D721Med (cell line): ENCODE measurements at places on chromosomes 5 and 9.

DNA sequence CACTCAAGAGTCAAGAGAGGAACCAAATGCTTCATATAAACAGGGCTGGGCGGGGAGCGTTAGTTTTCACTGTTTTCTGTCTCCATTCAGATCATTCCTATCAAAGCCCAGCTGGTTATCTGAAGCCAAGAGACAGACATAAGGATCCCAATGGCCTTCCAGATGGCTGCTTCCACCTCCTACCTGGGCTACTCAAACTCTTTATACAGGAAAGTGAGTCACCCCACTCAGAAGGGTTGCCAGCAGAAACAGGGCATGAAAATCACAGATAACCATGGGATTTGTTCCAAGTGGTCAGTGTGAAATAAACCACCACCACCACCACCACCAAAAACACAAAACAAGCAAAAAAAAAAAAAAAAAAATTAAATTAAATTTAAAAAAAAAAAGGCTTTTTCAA is 5.5 kb downstream of the PRSS3 start:
- no peak for DNase-seq

DNA sequence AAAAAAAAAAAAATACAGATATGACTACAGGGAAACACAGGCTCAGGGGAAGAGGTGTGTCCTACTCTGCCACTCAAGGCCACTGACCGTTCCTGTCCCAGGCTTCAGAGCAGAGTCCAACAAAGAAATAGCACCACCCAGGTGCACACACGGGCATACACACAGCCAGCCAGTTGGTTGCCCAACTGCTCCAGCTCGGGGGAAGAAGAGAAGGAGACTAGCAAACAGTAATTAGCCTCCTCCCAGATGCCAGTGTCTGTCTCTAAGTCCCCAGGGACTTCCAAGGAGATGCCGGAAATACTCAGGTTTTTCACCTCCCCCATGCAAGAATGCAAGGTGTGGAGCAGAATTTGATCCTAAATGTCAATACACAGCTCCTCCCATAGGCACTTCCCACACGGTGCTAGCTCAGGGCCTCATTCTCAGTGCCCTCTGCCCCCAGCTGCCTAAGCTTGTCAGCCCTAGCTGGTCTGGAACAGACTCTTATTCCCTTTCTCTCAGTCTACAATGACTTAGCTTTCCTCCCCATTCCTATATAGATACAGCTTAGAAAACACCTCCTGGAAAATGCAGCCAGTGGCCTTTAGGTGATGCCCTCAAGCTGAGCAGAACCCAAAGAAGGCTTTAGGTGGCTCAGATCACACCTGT is 1.7 kb downstream of the MYORG start:
- DNase-seq = no peak

GRCh38 chr9:10079284-10079964 is 533.4 kb downstream of the PTPRD start:
- DNase-seq = no peak

DNA sequence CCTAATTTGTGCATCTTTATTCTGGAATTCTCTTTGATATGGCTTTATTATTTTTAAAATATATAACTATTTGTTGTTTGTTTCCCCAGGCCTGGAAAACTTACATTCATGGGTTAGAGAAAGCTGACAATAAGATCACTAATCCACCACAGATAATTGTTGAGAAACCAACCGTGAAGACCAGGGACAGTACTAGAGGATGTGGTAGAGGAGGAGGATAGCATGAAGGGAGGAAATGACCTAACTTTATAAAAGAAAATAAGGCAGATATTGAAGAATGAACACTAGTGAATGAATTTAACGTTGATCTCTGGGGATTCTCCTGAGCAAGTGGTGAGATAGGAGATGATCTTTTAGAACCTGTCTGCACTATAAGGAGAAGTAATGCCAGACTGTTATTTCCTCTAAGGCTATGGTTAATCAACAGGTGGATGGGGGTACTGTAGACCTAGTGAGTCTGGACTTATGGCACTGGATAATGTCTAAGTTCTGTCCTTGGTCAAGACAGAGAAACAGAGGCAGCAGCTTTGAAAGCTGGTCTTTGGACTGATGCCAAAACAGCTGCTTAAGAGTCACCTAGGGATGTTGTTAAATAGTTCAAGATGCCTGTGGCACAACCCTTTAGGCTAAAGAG is 52.4 kb downstream of the NREP start:
- no peak for DNase-seq

DNA sequence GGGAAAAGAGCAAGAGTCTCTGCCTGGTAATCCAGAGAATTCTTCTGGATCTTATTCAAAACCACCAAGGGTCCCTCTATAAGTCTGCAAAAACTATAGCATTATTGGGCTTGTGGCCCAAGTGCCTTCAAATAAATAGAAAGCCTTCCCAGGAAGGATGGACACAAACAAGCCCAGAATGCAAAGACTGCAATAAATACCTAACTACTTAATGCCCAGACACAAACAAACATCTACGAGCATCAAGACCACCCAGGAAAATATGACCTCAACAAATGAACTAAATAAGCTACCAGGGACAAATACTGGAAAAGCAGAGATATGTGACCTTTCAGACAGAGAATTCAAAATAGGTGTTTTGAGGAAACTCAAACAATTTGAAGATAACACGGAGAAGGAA is 355.8 kb upstream of the GRAMD2B start:
- no peak for DNase-seq

DNA sequence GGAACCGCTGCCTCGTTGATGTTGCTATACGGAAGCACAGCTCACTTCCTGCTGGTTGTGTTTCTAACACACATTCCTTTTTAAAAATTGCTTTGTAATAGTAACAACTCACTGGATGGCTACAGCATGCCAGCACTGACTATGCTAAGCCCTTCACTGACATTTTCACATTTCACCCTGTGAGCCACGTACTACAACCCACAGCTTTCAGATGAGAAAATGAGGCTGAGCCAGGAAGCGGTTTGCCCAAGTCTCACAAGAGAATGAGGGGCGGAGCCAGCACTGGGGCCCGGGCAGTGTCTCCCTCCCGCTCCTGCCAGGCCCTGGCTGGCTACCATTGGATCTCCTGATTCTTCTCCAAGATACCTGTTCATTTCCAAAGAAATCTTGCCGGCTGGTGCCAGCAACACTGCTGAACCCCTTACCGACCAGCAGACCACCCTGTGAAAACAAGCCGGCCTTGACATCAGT is 38.3 kb downstream of the FAM78A start:
- no peak for DNase-seq

DNA sequence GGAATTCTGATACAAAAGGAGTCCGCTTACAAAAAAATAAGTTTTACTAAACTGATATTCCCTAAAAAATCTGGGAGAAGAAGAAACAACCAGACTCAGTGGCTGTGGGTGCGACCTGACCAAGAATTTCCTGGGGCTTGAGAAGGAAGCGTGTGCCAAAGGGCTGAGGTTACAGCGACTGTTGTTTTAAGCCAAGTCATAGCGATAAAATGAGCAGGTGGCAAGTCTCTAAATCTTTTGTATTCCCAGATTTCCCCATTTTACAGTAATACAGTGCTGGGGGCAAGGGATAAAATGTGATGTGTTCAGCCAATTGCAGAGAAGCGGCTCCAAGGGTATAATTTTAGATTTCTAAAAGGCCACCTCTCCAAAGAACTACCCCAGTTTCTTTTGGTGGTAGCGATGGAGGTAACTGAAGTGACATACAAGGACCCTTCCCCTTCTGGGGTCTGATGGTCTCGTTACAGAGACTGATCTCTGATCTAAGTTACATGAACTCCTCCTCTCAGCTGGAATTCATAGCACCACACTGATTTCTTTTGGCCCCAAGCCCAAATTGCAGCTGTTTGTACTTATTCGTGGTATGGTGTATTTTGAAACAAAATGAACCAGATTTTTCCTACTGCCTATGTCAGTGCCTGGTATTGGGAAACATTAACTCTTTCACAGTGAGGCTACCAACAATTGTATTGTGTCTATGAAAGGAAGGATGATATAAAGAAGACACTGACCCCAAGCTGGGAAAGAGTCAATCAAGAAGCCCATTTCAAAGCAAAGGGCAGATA is 41.6 kb downstream of the LPAR1 start:
- DNase-seq = no peak

- DNase-seq = no peak
Measured at GRCh38 chr5:24167806-24168205, 477.0 kb downstream of the CDH10 start.

GRCh38 chr5:80590766-80591165 is 20.7 kb upstream of the ANKRD34B start:
- no peak for DNase-seq

- DNase-seq = no peak
Measured at GRCh38 chr5:118728191-118728590, 260.2 kb downstream of the DTWD2 start.

DNA sequence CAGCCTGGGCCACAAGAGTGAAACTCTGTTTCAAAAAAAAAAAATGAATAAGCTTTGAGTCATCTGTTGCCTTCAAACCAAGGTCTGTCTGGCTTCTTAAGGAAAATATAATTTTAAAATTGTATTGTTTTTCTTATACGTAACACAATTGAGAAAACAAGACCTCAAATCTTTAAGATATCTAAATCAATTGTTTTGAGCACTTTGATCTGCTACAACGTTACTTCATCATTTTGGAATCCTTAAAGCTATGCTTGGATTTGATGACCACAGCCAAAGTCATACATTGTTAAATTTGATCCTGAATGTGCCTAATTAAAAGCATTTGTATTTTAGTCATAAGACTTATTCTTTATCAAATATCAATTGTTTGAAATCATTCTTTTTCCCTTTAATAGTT is 37.7 kb upstream of the VCAN start:
- DNase-seq = no peak

DNA sequence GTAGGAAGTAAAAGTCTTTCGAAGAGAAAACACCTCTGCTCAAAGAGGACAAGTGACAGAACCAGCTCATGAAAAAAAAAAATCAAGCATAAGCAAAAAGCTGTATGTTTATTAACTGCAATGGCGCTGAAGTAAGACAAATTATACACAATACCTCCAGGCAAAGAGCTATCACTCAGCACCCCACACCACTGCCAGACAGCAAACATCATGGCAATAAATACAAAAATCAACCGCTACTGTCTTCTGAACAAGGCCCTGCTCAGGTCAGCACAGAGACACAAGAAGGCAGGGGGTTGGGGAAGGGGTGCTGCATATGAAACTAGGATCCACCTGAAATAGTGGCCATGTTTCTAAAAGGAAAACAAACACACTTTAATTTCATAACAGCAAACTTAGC is 50.4 kb downstream of the MAPKAP1 start:
- DNase-seq = no peak

GRCh38 chr5:83947763-83948162 is 227.1 kb upstream of the HAPLN1 start:
- no peak for DNase-seq

GRCh38 chr5:11903614-11904264 is 507 bp downstream of the CTNND2 start:
- DNase-seq = no peak

- peak; percentile 10 for DNase-seq
Measured at GRCh38 chr9:106286249-106286648, 576.7 kb upstream of the ZNF462 start.

DNA sequence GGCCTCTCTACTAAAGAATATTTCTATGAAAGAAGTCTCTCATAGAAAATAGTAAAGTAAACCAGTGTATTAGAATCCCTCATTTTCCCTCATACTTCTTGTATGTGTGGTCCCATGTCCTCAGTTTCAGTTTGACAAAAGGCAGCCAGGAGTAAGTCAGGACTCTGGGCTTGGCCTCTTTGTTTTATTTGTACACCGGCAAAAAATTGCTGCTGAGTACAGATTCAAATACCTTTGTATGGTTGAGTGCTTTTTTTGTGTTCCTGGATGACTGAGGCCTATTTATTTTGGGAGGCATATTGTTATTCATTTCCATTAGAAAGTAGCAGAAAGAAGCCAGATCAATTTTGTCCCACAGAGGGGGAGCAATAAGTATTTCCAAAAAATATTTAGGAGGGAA is 47.3 kb upstream of the CEP78 start:
- no peak for DNase-seq

DNA sequence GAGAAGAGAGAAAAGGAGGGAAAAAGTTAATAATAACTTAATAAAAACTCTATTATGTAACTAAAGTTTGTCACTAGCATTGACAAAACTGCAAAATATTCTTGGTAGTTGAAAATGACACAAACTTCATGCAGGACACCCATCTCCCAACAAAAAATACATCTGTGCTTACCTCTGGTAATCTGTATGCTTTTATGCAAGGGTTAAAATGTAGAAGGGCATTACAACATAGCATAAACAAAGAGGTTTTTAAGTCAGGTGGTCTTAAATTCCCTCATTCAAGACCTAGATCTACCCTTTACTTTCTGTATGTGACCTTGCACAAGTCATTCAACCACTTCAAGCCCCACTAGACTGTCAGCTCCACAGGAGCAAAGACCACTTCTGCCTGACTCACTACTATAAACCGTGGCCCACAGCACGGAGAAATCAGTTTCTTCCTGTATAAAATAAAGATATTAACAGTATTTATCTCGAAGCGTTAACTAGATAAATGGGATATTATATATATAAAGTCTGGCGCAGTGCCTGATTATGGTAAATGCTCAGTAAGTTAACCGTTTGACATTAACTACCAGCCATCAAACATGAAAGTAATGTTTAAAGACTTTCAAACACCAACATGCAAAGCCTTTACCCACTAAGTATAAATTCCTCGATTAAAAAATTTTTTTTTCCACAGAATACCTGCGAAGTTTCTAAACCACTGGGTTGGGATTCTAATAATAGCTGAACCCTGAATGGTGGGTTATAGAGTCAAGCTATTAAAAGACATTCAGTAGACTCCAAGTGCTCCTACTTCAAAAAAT is 2.0 kb downstream of the FBXL17 start:
- DNase-seq = no peak

DNA sequence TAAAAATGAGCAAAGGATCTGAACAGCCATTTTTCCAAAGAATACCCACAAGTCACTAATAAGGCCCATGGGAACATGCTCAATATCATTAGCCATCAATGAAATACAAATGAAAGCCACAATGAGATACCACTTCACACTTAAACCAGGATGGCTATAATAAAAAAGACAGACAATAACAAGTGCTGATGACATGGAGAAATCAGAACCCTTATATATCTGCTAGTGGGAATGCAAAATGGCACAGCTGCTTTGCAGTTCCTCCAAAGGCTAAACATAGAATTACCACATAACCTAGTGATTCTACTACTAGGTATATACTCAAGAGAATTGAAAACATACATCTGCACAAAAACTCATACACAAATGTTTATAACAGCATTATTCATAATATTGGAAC is 83.7 kb downstream of the HOMER1 start:
- DNase-seq = no peak

DNA sequence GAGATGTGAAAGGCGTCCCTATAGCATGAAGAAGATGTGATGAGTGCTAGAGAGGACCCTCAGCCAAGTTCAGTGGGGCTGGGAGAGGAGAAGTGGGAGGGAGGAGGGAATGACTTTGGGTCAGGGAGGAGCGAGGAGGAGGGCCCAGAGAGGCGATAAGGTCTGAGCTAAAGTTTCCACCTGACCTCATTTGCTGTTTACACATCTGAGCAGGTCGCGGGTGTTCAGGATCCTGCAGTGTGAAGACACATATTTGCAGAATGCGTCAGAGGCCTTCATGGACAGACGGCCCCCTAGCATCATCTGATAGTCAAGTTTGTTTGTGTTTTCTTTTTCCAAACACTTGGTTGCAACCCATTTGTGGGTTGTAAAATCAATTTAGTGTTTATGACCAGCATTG is 18.9 kb upstream of the IGFBPL1 start:
- no peak for DNase-seq

GRCh38 chr9:113606510-113606909 is 143.0 kb downstream of the RGS3 start:
- no peak for DNase-seq
